Spinal cord (tissue), 10 donors: ENCODE measurements at places on chromosomes 4 and X.

GRCh38 chrX:54495814-54496516 is at the start of gene FGD1:
TSS of gene FGD1 (minus strand) at chrX:54496234. CDS start at chrX:54495432, 802 bp downstream.
- DNase-seq = peak; percentile 38

GRCh38 chr4:104044369-104044768 is 324.6 kb upstream of the TACR3 start:
- no peak for DNase-seq

- DNase-seq = no peak
Measured at GRCh38 chr4:661881-662761, 12.0 kb downstream of the ATP5ME start.

DNA sequence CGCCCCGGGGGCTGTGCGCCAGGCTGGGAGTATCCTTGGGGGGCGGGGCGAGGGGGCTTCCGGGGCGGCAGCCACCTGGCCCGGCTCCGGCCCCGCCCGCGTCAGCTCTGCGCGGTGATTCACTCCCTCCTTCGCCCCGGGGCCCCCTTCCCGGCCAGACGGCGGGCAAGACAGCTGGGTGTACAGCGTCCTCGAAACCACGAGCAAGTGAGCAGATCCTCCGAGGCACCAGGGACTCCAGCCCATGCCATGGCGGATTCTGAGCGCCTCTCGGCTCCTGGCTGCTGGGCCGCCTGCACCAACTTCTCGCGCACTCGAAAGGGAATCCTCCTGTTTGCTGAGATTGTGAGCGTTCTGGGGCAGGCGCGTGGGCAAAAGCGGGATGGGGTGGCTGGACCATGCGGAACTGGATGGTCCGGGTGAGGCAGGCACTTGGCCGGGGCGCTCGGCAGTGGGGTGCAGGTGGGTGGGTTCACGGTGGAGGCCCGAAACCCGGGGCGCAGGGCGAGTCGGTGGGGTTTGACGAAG is at the start of gene PLP2:
Gene PLP2, plus strand, starts transcription at position 147 of the 528 bp plus-strand sequence. Its CDS starts 103 bp downstream, at position 250.
- peak; percentile 44 for DNase-seq

DNA sequence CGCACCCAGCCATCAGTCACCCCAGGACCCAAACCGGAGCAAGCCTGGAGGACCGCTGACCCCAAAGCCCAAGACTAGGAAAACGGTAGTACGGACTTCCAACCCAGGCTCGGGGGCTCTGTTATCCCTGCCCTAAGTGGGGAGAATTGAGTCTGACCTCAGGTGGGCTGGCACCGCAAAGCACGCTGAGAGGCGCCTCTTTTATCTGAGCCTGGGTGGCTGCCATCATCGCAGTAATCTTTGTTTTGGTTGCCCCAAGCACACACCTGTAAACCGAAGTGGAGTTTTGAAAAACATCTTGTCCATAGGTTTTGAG is 894 bp upstream of the SH3RF1 start:
- DNase-seq = no peak

DNA sequence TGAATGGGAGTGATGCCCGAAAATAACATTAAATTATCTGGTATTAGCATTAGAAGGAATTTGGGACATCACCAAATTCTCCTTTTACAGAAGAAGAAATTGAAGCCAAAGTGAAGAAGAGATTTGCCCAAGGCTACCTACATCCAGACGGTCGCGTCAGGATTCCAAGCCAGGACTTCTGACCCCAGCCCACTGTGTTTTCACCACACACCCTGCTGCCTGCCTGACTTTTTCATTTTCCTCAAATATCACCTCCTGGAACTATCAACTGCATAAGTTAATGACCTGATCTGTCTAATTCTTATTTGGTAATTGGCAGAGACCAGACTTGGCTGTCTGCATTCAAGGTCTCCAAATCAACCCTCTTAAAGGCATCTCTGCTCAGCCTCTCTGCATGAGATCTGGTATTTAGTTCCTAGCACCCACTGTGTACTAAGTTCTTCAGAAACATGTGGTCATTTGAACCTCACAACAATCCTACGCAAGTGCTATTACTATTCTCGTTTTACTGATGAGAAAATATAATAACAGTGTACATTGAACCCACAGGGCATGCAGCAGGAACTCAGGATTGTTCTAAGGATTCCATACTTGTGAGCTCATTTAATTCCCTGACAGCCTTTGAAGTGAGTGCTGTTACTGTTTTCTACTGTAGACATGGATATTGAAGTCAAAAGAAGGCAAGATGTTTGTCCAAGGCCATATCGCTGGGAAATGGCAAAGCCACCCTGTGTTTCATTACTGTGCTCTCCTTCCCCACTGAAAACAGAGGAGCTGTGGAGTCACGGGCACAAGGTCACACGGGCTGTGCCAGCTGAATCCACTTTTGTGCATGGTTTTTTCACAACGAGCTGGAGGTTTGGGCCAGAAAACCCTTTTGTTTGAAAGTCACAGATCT is 195.2 kb upstream of the C1QTNF7 start:
- DNase-seq = no peak

DNA sequence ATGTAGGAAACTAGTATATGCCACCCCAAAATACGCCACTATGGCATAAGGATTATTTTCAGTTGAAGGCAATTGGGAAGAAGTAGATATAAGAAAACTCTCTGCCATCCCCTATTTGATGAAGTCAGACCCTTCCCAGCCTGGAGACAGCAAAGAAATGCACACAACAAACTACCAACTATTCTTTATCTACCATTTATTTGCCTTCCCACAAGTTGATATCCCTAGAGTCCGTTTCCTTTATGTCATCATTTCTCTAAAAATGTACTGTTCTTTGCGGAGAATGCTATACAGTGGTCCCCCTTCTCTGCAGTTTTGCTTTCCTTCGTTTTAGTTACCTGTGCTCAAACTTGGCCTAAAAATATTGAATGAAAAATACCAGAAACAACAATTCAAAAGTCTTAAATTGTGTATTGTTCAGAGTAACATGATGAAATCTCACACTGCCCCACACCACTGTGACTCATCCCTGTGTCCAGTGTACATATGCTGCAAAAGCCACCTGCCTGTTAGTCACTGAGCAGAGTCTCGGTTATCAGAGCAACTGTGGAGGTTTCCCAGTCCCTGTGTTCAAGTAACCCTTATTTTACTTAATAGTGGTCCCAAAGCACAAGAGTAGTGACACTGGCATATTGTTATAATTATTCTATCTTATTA is 152.3 kb downstream of the WDFY3 start:
- DNase-seq = no peak

DNA sequence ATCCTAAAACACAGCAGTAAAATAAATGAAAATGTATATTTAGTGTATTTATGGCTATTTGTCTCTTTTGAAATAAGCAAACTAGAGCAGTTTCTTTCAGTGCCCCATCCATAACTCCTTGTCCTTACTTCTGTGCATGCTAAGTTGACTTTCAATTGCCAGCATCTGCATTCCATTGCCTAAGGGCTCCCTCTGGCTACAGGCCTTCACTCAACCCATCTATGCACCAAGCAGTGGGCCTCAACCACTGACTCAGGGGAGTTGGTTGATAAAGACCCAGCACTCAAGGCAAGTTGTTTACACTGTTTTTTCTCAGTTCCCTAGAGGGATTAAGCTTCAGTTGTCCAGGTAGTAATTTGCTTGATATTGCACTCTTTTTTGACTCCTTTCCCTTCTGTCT is 265.7 kb downstream of the IQCM start:
- peak; percentile 20 for DNase-seq

- no peak for DNase-seq
Measured at GRCh38 chr4:97073194-97073593, 1070.1 kb downstream of the STPG2 start.

GRCh38 chr4:10173037-10173753 is 56.6 kb upstream of the WDR1 start:
- DNase-seq = no peak

DNA sequence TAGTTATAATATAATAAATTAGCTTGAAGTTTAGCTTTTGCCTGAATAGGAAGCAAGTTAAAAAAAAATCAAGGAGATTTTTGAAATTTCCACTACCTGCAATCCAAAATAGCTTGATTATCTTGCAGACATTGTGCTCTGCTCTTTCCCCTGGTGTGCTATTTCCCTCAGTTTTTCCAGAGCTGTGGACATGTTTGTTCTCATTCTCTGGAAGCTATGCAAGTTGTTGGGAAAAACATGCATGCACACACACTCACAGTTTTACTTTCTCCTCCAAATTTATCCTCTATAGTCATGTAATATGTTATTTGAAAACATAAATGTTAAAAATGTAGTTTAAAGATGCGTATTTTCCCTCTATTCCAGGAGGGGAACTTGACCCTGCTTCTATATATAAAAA is 225.8 kb upstream of the ARSJ start:
- DNase-seq = no peak

DNA sequence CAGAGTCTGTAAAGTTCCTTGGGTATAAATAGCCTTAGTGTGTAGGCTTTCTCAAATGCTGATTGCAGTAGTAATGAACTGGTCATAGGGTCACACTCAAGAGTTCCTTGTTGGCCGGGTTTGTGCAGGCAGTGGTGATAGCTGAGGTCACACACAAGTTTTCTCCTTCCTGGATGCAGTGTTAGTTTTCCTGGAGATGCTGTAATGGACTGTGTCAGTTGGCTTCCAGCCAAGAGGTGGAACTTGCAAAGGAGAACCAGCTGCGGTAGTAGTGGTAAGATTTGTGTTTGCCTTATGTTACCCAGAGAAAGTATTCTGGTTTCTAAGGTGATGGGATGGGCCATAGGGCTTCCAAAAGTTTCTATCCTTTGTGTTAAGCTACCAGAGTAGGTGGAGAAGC is 409.8 kb upstream of the FRG1 start:
- DNase-seq = no peak

DNA sequence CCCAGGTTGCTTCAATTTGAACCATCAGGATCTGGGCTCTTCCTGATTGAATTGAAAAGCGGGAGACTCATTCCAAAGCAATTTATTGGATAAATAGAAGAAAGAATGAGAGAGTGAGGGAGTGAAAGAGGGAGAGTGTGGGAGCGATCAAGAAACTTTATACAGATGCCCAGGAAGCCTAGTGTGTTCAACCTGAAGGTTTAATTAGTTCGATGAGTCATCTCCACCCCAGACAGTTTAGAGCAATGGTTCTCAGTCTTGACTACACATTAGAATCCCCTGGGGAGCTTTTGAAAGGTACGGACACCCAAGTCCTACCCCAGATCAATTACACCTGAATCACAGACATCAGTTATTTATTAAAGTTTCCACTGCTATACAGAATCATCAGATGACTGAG is 61.5 kb downstream of the GEMIN8 start:
- DNase-seq = no peak

DNA sequence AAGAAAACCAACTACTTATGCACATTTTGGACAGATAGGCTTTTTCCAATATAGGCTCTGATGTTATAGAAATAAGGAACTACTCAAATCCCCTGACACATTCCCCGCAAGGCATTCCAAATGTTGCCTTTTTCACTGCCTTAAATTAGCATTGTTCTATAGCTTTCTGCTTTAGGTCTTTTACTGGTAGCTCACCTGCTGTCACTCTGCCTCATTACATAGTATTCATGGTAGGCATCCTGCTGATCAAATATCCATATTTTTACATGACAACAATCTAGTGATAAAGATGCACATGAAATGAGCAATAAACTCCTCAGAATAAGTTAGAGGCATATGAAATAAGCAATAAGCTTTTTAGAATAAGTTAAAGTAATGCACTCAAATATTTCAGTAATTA is 542.7 kb downstream of the FAM133A start:
- no peak for DNase-seq

DNA sequence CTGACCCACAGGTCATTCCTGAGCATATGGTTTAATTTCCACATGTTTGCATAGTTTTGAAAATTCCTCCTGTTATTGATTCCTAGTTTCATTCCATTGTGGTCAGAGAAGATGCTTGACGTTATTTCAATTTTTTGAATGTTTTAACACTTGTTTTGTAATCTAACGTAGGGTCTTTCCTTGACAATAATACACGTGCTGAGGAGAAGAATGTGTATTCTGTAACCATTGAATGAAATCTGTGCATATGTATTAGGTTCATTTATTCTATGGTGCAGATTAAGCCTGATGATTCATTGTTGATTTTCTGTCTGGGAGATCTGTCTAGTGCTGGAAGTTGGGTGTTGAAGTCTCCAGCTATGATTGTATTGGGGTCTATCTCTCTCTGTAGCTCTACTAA is 486.4 kb upstream of the RPS6KA3 start:
- no peak for DNase-seq

DNA sequence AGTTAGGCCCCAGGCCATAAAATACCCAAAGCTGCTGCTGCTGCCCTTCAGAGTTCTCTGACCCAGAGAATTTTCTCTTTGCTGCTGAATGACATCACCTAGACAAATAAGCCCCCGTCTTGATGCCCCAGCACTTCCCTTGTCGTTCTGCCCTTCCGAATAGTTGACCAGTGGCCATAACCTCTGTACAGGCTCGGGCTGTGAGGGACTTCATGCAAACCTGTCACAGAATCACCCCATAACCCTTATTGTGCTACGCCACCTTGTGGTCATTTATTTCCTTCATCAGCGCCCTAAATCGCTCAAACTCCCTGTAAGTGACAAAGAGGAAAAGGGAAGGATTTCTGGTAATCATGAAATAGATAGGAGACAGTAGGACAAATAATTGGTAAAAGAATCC is 18.8 kb downstream of the SPACA5 start:
- DNase-seq = peak; percentile 86

DNA sequence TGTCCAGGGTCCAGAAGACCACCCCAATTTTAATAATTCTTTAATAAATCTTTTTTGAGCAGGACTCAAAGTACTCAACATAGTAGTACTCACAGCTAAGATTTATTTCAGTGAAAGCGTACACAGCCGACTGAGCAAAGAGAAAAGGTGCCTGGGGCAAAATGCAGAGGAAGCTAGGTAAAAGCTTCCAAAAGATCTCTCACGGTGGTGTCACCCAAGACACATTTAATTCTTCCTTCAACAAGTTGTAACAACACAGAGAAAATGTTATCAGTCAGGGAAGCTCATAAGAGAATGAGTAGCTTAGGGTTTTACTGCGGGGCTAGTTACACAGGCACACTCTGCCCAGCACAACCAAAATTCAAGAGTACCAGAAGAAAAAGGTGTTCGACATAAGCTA is 201.1 kb downstream of the OPHN1 start:
- no peak for DNase-seq

DNA sequence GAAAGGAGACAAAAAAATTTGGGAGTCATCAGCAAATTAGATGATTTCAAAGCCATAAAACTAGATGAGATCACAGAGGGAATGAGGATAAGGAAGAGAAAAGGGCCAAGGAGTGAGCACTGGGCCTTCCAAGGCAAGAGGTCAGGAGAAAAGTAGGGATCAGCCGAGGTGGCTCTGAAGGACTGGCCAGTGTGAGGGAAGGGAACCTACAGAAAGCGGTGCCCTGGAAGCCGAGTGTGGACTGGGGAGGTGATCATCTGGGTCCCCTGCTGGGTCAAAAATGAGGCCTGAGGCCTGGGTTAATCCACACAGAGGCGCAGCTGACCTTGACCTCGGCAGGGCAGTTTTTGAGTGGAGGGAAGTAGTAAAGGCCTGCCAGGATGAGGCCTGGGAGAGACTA is 133.8 kb downstream of the SMIM20 start:
- DNase-seq = no peak

GRCh38 chr4:1096841-1097240 is 16.5 kb downstream of the RNF212 start:
- no peak for DNase-seq
